ENCODE measurements at places on chromosomes 2 and 18. TPM values are rescaled to one million over a fixed set of nuclear protein-coding genes. Genes with fewer than 3 reads are reported as not detected.

- no peak overlapping the region for H3K27ac ChIP-seq
- H3K36me3 ChIP-seq: no peaks in the 10 kb centered on the region
- no peak overlapping the region for H3K4me3 ChIP-seq
- H3K4me1 ChIP-seq: no peaks in the 10 kb centered on the region
- no peaks in the 10 kb centered on the region for H3K27me3 ChIP-seq
- DNase-seq: no peak
These were observed 301.0 kb upstream of the HS6ST1 start for GRCh38 chr2:128619471-128620325.

DNA sequence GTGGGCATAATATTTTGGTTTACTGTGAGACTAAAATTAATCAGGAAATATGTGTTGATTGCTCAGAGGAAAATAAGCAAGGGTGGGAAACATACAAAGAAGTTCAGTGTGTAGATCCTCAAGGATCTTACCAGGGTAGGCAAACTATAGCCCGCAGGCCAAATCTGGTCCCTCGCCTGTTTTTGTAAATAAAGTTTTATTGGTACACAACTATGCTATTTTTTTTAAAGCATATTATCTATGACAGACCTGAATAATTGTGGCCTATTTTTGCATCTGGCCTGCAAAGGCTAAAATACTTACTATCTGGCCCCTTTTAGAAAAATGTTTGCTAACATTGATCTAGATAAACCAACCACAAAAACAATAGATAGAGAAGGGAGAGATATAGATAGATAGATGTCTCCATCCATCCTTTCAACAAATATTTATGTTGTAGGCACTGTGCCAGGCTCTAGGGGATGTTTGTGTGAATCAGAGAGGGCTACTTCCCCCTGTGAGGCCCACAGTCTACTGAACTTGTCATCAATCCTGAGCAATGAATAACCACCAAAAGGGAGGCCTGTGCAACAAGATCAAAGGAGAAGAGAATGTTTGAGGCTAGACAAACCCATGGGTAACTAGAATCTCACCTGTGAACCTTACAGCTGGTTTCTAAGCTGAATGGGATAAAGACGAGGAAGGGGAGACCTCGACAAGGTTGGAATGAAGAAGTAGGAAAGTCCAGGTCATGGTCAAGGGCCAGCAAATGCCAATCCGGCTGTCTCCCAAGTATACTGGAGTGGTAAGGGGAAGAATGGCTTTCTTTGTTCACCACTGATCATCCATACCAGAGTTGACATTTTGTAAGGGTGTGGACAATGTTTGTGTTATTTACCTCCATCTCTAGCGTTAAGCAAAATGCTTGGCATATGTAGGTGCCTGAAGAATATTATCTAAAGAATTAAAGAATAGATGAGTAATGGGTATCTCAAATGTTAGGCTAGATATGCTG lies 23.6 kb downstream of the ALPK2 start:
- DNase-seq: peak; percentile 12
- no peak overlapping the region for H3K4me3 ChIP-seq
- H3K27me3 ChIP-seq: no peaks in the 10 kb centered on the region

- H3K27me3 ChIP-seq: no peaks in the 10 kb centered on the region
- no peaks in the 10 kb centered on the region for H3K4me1 ChIP-seq
- no peaks in the 10 kb centered on the region for H3K36me3 ChIP-seq
- H3K4me3 ChIP-seq: no peak overlapping the region
- H3K27ac ChIP-seq: no peak overlapping the region
- DNase-seq: no peak
These were observed 193.8 kb downstream of the SEPTIN10 start for GRCh38 chr2:109419960-109420370.

DNA sequence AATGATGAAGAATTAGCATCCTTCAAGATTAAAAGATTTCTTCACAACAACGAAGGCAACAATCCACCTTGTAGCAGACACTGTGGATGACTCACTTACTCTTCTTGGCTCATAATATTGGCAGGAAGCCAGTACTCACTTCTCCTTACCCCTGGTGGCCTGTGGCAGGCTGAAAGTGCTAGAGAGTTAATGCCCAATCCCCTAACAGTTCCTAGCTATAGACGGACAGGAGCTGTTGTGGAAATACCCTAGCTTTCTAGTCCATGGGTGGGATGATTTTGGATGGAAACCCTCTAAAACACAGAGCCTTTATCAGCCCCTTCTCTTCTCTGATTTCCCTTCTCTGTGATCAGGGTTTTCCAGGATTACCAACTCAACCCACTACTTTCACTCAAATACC lies 128.6 kb upstream of the NYAP2 start:
- H3K4me1 ChIP-seq: no peaks in the 10 kb centered on the region
- no peak for DNase-seq
- no peaks in the 10 kb centered on the region for H3K36me3 ChIP-seq
- H3K27me3 ChIP-seq: no peaks in the 10 kb centered on the region
- no peak overlapping the region for H3K4me3 ChIP-seq

GRCh38 chr2:150274108-150274507 lies 213.4 kb downstream of the RND3 start:
- H3K4me3 ChIP-seq: no peak overlapping the region
- H3K27me3 ChIP-seq: no peaks in the 10 kb centered on the region
- H3K36me3 ChIP-seq: no peaks in the 10 kb centered on the region
- DNase-seq: no peak
- no peak overlapping the region for H3K27ac ChIP-seq
- H3K4me1 ChIP-seq: no peaks in the 10 kb centered on the region

DNA sequence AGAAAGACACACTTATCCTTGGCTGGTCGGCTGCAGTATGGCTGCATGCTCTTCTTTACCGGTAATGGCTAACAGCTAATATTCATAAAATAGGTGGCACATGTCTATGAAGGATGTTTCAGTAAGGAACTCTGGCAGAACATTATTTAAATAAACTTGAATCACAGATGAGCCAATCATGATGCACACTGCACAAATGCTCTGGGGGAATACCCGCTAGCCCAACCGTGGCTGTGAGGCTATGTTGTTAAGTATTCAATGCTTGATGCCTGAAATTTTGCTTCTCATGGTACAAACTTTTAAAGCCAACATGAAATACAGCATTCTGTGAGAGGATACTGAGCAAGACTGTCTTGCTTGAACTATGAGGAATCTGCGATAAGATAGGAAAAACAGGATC lies 505.8 kb downstream of the ZEB2 start:
- no peaks in the 10 kb centered on the region for H3K27me3 ChIP-seq
- no peaks in the 10 kb centered on the region for H3K36me3 ChIP-seq
- no peaks in the 10 kb centered on the region for H3K4me1 ChIP-seq
- H3K27ac ChIP-seq: no peak overlapping the region

DNA sequence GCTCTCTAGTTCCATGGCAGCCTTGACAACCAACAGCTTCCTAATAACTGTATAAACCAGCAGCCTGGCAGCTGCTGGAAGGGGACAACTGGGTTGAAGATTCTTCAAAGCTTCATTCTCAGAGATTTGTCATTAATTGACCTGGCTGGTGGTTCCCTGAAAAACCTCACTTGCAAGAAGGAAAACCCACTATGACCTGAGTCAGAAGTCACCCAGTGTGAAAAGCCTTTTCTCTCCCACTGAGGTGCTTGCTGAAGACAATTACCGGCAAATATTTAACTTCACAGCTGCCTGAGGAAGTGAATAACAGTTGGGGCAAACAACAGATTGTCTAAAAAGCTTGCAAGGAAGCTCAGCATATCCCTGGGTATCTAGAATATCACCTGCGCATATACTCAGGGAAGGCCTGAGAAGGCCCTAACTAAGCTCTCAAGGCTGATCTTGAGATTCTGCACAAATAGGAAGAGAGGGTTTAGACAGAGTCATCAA lies 49.9 kb downstream of the CRACDL start:
- no peak overlapping the region for H3K27ac ChIP-seq
- no peaks in the 10 kb centered on the region for H3K36me3 ChIP-seq
- no peaks in the 10 kb centered on the region for H3K27me3 ChIP-seq
- no peak overlapping the region for H3K4me3 ChIP-seq

DNA sequence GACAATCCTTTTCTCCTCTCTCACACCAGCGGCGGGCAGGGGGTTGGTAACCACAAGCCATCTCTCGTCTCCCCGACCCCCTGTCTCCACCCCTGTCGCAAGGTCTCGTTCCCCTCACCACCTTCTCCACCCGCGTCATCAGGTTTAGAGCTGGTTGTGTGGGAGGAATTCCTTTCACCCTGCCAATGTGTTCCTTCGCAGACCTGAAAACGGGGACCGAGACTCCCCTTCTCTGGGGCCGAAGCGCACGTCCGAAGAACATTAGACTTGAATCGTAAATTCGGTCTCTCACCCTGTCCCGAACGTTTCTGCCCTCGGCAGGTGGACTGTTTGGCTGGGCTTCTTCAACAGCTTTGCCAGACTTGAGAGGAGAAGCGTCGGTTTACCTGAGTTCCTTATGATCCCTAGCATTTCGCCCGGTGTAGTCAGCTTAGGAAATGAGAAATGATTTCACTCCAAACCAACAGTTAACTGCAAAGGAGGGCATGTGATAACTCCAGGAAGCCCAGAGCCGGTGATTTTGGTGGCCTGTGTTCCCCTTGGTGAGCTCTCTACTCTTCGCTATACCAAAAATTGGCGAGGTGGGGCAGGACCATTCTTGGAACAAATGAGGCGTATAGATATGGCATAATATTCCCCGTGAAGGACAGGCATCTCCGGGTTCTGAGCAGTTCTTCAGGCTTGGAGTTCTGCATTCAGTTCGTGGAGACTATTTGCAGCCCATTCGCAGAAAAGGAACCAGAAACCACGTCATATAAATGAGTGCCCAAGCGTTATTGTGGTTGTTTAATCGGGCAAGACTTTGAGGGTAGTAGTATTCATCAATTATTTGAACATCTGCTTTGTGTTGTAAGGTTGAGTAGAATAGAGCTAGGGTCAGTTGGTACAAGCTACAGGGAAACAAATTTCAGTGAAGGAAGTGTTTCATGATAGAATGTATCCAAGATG lies 694 bp downstream of the CFAP36 start:
- no peak for DNase-seq
- no peaks in the 10 kb centered on the region for H3K4me1 ChIP-seq
- H3K4me3 ChIP-seq: peak overlapping the region; percentile 80
- H3K27me3 ChIP-seq: no peaks in the 10 kb centered on the region
- peak overlapping the region; percentile 90 for H3K27ac ChIP-seq

- H3K36me3 ChIP-seq: no peaks in the 10 kb centered on the region
- no peak overlapping the region for H3K27ac ChIP-seq
- DNase-seq: no peak
- H3K4me3 ChIP-seq: no peak overlapping the region
These were observed 27.2 kb upstream of the MYCN start for GRCh38 chr2:15913146-15913545.

DNA sequence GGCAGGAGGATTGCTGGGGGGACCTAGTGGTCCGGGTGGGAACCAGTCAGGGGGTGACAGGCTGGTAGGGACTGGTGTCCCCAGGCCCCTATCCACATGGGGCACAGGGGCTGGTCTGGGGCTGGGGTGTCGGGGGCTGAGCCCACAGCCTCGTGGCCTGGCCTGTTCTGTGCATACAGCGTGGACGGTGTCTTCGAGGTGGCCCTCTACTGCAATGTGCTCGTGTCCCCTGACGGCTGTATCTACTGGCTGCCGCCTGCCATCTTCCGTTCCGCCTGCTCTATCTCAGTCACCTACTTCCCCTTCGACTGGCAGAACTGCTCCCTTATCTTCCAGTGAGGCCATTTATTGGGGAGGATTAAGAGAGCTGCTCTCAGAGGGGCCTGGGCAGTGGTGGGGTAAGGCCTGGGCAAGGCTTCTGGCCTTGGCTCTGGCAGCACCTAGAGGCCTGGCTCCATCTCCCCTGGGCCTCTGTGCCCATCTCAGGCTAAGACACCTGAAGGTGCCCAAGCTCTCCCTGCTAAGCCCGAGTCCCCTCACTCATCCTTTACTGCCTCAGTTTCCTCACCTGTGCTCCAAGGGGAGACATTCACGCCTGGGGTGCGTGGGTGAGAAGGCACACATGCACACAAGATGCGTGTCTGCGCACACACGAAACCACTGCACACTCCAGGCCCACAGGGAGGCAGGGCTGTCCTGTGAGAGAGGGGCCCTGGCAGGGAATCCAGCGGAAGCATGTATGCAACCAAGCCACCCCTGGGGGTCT lies 1.9 kb downstream of the CHRNG start:
- DNase-seq: no peak
- no peak overlapping the region for H3K27ac ChIP-seq
- no peaks in the 10 kb centered on the region for H3K36me3 ChIP-seq
- no peak overlapping the region for H3K4me3 ChIP-seq
- H3K27me3 ChIP-seq: no peaks in the 10 kb centered on the region

DNA sequence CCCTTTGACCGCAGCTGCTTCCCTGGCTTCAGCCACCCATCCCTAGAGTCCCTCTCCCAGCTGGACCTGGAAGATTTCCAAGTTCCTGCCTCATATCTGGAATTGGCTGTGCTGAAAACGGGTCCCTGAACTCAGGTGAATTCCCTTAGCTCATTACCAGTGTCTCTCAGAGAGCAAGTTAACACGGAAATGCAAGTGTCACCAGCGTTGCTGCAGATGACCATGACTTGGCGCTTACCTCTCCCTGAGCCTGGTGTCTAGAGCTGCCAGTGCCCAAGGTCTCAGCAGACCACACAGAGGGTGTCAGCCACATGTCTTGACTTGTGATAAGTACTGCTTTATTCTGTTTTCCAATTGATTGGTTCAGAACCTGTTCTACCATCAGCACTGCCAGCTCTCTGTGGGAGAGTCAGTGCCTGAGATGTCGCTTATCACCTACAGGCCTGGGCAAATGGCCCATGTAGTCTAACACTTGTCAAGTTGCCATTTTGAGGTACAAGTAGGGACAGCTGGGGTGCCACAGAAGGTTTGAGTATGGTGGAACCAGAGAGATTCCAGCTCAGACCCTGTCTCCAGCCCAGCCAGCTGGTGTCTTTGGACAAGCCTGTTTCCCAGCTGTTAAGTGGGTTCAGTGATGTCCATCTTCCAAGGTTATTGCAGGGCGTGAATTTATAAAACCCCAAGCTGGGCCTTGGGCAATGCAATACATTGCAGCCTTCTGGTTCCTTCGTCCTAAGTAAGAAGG lies 48.7 kb downstream of the LYPD1 start:
- H3K36me3 ChIP-seq: no peaks in the 10 kb centered on the region
- H3K4me1 ChIP-seq: no peaks in the 10 kb centered on the region
- no peaks in the 10 kb centered on the region for H3K27me3 ChIP-seq
- no peak overlapping the region for H3K4me3 ChIP-seq
- no peak overlapping the region for H3K27ac ChIP-seq

DNA sequence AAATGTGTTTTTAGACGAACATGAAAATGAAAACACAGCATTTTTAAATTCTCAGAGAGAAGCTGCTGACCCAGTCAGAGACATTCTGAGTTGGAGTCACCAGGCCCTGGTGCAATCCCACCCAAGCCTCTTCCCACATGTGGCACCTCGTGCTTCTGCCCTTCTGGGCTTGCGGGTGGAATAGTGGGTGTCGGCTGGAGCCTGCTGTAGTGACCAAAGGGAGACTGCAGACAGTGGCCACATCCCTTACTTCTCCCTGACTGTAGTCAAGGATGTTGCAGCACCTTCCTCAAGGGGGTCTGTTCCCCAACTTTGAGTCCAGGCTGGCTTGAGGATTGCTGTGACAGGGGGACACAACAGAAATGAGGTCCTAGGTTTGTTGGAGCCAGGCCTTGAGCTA lies 104.4 kb upstream of the GLI2 start:
- H3K27me3 ChIP-seq: no peaks in the 10 kb centered on the region
- DNase-seq: no peak

Gene DLX2
- 0.34 TPM for total RNA-seq

Gene NCKAP5
- not detected for total RNA-seq

Gene ARHGAP25
- 103 TPM for total RNA-seq

Gene CXCR1
- not detected for total RNA-seq

Gene SEH1L
- 40.1 TPM for total RNA-seq

Gene KHK
- 8.0 TPM for total RNA-seq

Gene PLCL1
- total RNA-seq: 1.8 TPM

Gene CHRNA1
- total RNA-seq: not detected

Gene FSHR
- not detected for total RNA-seq

Gene LAMA1
- not detected for total RNA-seq

Gene FEV
- not detected for total RNA-seq

Gene ATL2
- total RNA-seq: 49.0 TPM

Gene PCARE
- not detected for total RNA-seq

Data from naive thymus-derived CD4-positive, alpha-beta T cell (primary cell).